ENCODE measurements at places on chromosomes 12 and 14. TPM values are rescaled to one million over a fixed set of nuclear protein-coding genes. Genes with fewer than 3 reads are reported as not detected.
A peak's percentile ranks its signal among the peaks of the same experiment; 100 is the strongest.

- no peak overlapping the region for H3K27ac ChIP-seq
- peaks cover 16% of the 10 kb centered on the region for H3K4me1 ChIP-seq
- no peak overlapping the region for H3K4me3 ChIP-seq
- DNase-seq = no peak
Observed at GRCh38 chr12:24905431-24905830, 43.5 kb downstream of the BCAT1 start.

DNA sequence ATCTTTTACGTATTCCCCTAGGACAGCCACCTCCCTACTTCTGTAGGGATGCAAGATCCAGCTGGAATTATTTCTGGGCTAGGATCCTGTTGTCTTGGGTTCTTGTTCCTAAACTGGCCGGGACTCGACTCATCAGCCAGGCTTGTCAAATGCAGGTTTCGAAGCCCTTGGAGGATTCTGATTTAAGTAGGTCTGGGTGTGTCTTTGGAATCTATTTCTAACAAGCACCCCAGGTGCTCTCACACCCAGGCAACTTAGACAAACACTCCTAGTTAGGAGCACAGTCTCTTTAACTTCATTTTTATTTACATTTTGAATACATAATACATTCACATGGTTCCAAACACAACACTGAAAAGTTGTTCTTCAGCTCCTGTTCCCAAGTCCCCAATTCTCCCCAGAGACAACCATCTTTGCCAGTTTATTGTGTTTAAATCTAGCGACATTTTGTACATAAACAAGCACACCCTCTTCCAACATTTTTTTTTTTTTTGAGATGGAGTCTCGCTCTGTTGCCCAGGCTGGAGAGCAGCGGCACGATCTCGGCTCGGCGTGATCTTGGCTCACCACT, 20.9 kb downstream of the MORN3 start:
- no peaks in the 10 kb centered on the region for H3K4me1 ChIP-seq
- H3K27ac ChIP-seq = no peak overlapping the region
- H3K4me3 ChIP-seq = no peak overlapping the region
- H3K27me3 ChIP-seq = no peaks in the 10 kb centered on the region

DNA sequence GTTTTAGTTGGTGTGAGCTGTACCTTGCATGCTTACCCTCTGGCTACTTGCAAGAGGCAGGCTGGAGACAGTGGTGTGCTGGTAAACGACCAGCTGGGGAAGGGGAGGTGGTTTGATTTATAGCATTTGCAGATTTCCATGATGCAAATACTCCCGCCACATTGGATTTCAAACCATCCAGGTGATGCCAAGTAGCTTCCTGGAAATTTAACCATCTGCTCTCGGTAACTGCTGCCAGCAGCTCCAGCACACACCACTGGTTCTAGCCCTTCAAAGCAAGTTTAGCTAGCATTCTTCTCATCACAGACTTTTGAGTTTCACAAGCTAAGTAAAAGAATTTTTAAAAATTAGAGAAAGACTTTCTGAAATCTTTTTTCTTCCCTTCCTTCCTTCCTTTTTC, 104.5 kb upstream of the AMIGO2 start:
- no peak overlapping the region for H3K4me3 ChIP-seq
- peaks cover 4% of the 10 kb centered on the region for H3K4me1 ChIP-seq
- DNase-seq = no peak
- no peaks in the 10 kb centered on the region for H3K27me3 ChIP-seq

DNA sequence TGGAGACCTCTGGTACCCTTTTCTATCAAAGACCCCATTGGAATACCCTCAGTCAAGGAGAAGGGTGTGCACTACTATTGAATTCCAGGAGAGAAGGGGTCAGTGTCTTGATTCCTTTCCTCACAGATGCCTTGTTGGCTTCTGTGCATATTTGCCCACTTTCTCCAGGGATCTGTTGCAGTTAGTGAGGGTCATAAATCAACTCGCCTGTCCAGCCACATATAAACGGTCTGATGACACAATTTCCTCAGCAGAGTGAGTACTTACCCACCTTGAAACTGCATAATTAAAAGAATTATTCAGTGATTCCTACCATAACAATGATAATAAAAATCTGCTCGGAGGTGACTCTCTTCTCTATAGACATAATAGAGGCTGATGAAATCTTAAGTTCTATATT, 13.9 kb upstream of the DCD start:
- no peak for DNase-seq
- H3K36me3 ChIP-seq = no peaks in the 10 kb centered on the region
- H3K27me3 ChIP-seq = no peaks in the 10 kb centered on the region
- peaks cover 3% of the 10 kb centered on the region for H3K4me1 ChIP-seq

The FAIM2 gene
- total RNA-seq = 1.4 TPM

The FOXA1 gene
- total RNA-seq = 87.9 TPM

GRCh38 chr12:89314060-89314761, 38.1 kb downstream of the DUSP6 start:
- H3K27ac ChIP-seq = no peak overlapping the region
- no peaks in the 10 kb centered on the region for H3K36me3 ChIP-seq
- peaks cover 11% of the 10 kb centered on the region for H3K4me1 ChIP-seq
- no peak overlapping the region for H3K4me3 ChIP-seq
- no peaks in the 10 kb centered on the region for H3K27me3 ChIP-seq
- no peak for DNase-seq

DNA sequence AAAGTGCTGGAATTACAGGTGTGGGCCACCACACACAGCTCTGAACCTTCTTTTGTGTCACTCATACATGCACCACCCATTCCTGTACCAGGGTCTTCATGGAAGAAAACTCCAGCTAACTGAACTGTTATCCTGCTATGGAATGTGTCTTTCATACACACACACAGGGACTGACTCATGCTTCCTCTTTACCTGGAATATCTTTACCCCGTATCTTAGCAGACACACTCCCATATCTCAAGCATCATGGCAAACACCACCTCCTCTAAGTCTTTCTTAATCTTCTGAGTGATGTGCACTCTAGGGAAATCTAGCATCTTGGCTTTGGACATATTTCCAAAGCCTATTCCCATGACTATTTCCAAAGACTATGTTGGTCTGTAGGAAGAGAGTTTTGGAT, 35.0 kb upstream of the DTX1 start:
- peaks cover 8% of the 10 kb centered on the region for H3K27me3 ChIP-seq
- DNase-seq = no peak
- H3K4me3 ChIP-seq = no peak overlapping the region

DNA sequence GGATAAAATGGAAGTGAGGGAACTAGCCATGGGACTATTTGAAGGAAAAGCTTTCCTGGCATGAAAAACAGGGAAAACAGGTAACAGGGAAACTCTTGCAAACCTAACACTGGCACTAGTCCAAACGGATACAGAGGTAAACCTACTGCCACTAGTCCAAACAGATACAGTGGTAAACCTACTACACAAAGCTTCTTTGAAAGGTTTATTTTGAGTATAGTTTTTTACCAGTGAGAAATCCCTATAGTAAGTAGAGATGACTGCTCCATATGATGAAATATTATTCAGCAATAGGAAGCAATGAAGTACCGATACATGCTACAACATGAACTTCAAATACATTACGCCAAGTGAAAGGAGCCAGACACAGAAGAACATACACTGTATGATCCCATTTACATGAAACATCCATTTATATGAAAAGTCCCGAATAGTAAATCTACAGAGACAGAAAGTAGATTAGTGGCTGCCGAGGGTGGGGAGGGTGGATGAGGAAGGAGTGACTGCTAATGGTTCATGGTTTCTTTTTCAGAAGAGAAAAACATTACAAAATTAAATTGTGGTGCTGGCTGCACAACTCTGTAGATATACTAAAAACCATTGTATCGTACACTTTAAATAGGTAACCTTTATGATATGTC, 25.5 kb downstream of the SPTLC2 start:
- no peaks in the 10 kb centered on the region for H3K4me1 ChIP-seq
- no peaks in the 10 kb centered on the region for H3K36me3 ChIP-seq
- DNase-seq = no peak
- no peak overlapping the region for H3K4me3 ChIP-seq

GRCh38 chr12:64203036-64203435, 19.1 kb downstream of the KICS2 start:
- no peak for DNase-seq
- H3K4me3 ChIP-seq = no peak overlapping the region
- H3K4me1 ChIP-seq = no peaks in the 10 kb centered on the region
- H3K27me3 ChIP-seq = no peaks in the 10 kb centered on the region
- H3K36me3 ChIP-seq = no peaks in the 10 kb centered on the region

DNA sequence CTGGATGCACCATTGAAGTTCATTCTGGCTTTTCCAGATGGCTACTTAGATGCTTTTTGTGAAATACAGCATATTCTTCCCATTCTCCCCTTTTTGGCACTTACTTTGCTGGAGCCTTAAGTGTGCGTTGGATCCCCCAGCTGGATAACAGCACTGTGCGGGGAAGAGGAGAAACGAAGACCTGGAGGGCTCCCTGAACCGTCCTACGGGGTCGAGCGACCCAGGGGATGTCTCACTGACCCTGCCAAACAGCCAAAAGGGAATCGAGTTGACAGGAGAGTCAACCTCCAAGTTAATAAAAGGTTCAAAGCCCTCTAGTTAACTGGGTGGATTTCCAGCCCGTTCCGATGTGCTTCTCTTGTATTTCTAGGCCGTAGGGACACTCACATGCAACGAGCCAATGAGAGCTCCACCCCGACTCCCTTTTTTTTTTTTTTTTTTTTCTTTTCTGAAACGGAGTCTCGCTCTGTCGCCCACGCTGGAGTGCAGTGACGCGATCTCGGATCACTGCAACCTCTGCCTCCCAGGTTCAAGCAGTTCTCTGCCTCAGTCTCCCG, 1.0 kb upstream of the CAMKK2 start:
- H3K27me3 ChIP-seq = no peaks in the 10 kb centered on the region
- H3K4me3 ChIP-seq = peak overlapping the region; percentile 85
- H3K27ac ChIP-seq = peak overlapping the region; percentile 92

The CAPRIN2 gene
- 25.4 TPM for total RNA-seq

Data from hepatocyte (in vitro differentiated cells).